T-helper 17 cell (primary cell): ENCODE measurements at places on chromosomes 7 and 10.

- DNase-seq = no peak
- peaks cover 5% of the 10 kb centered on the region for H3K4me1 ChIP-seq
- H3K4me3 ChIP-seq = no peak overlapping the region
- H3K27me3 ChIP-seq = peaks cover 43% of the 10 kb centered on the region
- H3K27ac ChIP-seq = no peak overlapping the region
- no peaks in the 10 kb centered on the region for H3K36me3 ChIP-seq
These were observed 16.1 kb upstream of the SLC18A3 start for GRCh38 chr10:49593998-49594397.

DNA sequence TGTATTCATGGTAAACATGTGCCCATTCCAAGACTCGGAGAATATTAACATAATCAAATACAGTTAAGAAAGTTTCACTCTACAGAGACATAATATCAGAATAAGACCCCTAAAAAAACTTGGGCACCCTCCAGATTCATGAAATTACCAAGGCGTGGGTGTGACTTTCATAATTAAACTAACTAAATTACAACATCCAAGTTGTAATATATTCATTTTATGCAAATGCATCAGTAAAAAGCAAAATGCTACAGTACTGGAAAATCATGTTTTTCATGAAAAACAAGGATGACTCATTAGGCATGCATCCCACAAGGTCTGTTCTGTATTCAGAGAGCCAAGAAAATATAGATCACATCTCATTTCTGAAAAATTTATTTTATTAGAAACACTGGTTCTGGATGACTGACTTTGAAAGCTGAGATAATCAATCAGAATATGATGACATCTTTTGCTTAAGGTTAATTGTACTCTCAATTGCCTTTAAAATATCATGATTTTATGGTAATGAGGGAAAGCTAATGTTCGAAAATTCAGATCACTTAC lies 248.8 kb upstream of the SMIM30 start:
- H3K27ac ChIP-seq = no peak overlapping the region
- no peaks in the 10 kb centered on the region for H3K27me3 ChIP-seq
- H3K4me3 ChIP-seq = no peak overlapping the region
- no peaks in the 10 kb centered on the region for H3K4me1 ChIP-seq

DNA sequence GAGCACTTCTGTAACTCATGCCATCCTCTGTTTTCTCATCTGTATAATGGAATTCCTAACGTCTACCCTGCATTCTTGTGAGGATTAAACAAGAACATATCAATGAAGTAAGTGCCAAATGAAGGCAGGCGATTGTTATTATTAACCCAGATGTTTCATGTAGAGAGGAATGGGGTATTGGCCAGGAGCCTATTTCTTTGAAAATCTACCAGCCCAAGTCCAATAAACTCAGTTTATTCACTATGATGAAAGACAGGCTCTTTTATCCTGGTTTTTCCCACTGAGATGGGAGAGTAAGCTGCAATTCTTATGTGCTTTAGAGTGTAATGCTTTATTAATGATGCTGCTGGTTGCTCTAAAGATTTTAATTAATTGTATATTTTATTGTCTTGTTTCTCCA lies 9.6 kb downstream of the CTTNBP2 start:
- DNase-seq = no peak
- no peak overlapping the region for H3K27ac ChIP-seq
- no peaks in the 10 kb centered on the region for H3K4me1 ChIP-seq
- H3K4me3 ChIP-seq = no peak overlapping the region
- H3K36me3 ChIP-seq = no peaks in the 10 kb centered on the region

DNA sequence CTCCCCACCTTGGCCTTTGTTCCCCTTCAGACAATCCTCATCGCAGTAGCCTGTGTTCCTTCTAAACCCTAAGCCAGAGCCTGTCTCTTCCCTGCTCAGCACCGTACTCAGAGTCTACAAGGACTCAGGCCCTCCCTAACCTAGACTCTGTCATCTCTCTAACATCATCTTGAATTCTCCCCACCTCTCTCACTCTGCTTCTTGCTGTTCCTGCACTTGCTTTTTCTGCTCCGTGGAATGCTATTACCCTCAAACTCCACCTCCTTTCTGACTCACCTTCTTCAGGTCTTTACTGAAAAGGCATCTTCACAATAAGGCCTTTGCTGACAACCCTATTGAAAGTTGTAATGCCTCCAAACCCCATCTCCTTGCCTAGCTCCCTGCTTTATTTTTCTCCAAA lies 141.0 kb downstream of the DKK1 start:
- no peak overlapping the region for H3K27ac ChIP-seq
- no peaks in the 10 kb centered on the region for H3K36me3 ChIP-seq
- DNase-seq = no peak
- H3K4me3 ChIP-seq = no peak overlapping the region

- H3K4me1 ChIP-seq = no peaks in the 10 kb centered on the region
- no peaks in the 10 kb centered on the region for H3K27me3 ChIP-seq
- H3K36me3 ChIP-seq = no peaks in the 10 kb centered on the region
- H3K27ac ChIP-seq = no peak overlapping the region
- no peak overlapping the region for H3K4me3 ChIP-seq
These were observed 72.9 kb downstream of the CDK14 start for GRCh38 chr7:90668992-90669391.

DNA sequence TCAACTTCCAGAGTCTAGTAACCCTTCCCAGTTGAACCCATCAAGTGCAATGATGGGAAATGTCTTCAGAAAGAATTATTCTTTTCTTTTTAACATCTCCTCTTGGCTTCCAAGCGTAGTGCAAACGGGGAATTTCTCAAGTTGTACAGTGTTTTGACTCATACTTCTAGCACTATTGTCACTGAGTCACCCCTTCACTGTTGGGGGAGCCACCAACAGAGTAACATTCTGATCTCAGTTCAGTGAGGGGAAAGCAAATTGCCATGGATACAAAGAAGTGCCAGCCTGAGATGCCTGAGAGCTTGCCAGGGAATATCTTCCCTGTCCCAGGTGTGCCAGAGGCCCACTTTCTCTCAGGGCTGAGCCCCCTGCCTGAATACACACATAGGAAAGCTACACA lies 31.0 kb downstream of the CYP3A5 start:
- H3K27ac ChIP-seq = no peak overlapping the region
- no peak for DNase-seq
- H3K4me3 ChIP-seq = no peak overlapping the region
- H3K36me3 ChIP-seq = peaks cover 13% of the 10 kb centered on the region
- H3K27me3 ChIP-seq = no peaks in the 10 kb centered on the region
